ENCODE measurements at places on chromosomes 3 and 15.

GRCh38 chr3:102574355-102574754 lies 139.5 kb downstream of the ZPLD1 start:
- no peak for DNase-seq

GRCh38 chr3:172084871-172085556 lies 45.6 kb downstream of the FNDC3B start:
- no peak for DNase-seq

GRCh38 chr3:184133840-184134745 lies 1.1 kb upstream of the EIF2B5 start:
- DNase-seq = no peak

DNA sequence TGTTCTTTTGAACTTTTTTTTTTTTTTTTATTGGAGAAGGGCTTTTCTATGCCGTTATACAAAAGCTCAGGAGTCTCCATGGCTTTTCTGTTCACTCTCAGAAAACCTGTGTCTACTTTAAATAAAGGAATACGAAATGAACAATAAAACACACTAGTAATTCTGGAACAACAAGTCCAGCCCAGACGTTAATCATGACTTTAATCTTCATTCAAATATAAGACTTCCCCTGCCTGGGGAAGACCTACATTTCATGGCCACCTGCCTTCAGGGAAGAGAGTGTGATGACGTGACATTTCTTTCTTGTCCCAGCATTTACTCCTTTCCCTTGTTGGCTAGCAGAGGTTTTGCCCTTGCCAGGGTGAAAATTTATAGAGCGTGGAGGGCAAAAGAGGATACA lies 564.5 kb downstream of the PDCD6IP start:
- no peak for DNase-seq

GRCh38 chr15:40103864-40104271 lies 4.8 kb downstream of the BMF start:
- DNase-seq = no peak

DNA sequence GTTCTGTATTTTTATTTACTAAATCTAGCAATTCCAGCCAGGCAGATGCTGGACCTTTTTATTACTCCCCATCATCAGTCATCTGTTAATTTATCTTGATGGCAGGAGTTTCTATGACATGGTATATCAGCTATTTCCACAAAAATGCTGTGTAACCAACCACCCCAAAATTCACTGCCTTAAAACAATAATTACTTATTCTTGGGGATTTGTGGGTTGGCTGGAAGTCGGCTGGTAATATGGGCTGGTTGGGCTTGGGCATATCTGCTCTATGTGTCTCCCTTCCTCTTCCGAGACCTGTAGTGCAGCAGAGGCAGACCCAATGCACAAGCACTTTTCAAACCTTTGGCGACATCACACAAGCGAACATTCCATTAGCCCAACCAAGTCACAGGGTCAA lies 92.1 kb upstream of the UBE2E1 start:
- DNase-seq = no peak

GRCh38 chr15:65204236-65204930 lies 6.9 kb downstream of the CILP start:
- DNase-seq = no peak

All from stimulated activated CD8-positive, alpha-beta memory T cell treated with anti-CD3 and anti-CD28 coated beads, Interleukin-7, amount 100 ng/mL, for 1 hour (primary cell).